ENCODE measurements at places on chromosomes 7 and 10.

DNA sequence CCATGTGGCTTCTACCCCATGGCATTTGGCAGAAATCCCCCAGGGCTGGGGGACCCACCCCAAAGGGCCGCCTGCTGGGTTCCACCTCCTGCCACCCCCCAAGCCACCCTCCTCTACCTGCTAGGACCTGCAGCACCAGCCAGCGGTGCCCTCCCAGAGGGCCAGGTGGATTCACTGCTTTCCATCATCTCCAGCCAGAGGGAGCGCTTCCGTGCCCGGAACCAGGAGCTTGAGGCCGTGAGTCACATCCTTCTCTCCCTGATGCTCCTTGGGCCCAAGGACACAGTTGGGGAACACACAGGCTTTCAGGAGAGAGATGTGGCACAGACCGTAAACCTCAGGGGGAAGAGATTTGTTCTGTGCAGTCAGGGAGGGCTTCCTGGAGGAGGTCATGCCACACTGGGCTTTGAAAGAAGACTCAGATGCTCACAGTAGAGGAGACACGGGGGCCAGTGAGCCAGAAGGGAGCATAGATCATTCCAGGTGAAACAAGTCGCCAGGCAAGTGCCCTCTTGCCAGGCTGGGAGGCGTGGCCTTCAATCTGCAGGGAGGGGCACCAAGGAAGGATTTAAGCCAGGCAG, 11.5 kb upstream of the SH2B2 start:
- DNase-seq = no peak

DNA sequence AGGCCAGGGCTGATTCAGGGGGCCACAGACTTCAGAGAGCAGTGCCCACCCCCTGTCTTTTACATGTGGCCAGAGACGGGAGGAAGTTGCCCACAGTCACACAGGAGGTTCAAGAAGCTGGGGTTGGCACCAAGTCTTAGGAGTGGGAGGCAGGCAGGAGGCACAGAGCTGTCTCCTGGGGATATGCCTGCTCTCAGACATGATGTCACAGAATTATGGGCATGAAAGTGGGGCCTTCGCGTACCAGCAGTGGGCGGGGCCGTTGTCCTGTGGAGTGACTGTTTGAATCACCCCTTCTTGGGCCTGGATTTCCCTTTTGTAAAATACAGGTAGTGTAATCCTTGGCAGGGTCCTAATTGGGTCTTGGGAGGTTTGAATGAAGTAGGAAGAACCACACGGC, 81.2 kb upstream of the PPIF start:
- no peak for DNase-seq

- DNase-seq = no peak
Measured at GRCh38 chr7:18189500-18190126, 162.0 kb upstream of the PRPS1L1 start.

DNA sequence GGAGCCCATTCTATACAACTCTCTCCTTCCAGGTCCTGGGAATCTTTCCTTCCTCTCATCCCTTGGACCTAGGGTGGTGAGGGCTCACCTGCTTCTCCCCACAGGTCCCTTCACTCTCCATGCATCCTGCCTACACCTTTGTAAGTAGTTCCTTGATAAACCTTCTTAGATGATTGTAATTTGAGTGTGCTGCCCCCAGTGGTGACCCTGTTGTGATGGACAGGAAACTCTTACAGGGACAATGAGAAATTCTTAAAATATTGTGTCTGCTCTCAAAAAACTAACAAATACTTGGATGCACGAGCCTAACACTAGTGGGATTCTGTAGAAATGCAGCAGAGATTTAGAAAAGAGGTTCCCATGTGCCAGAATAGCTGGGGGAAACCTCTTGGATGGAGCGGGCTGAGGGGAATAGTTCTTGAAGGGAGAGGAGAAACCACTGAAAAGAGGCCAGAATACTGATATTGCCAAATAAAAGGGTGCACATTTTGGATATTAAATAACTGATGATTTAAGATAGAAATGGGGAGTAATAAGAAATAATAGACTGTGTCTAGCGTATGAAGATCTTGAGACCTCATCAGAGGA, 6.7 kb upstream of the PAXIP1 start:
- no peak for DNase-seq

- DNase-seq = no peak
Measured at GRCh38 chr10:124688386-124688785, 55.8 kb downstream of the FAM53B start.

GRCh38 chr10:79311581-79312407, 35.5 kb upstream of the PPIF start:
- DNase-seq = no peak

DNA sequence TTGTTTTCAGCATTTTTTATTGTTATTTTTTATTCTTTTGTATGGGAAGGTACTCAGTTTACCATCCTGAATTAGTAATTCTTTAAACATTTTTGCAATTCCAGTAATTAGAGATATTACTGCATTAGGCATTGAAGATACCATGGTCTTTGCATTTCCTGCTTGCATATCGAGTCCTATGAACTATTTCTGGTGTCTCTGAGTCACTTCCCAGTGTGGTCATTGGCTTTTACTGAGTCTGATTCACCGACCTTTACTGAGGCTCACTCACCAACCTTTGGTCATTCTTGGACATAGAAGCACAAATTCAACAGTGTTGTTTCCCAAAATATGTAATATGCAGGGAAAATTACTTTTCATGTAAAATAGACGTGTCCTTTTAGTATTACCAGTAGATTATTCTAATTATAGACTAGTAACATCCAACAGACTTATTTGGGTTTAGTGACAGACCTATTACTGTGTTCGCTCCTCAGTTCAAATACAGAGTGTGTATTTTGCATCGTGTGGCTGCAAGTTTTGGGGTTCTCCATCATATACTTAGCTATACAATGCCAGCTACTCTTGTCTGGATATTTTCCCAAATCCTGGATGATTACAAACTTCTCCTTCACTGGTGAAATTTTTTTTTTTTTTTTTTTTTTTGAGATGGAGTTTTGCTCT, 180.7 kb upstream of the PRSS1 start:
- DNase-seq = no peak

- no peak for DNase-seq
Measured at GRCh38 chr10:114142018-114142417, 32.0 kb downstream of the CCDC186 start.

- DNase-seq = no peak
Measured at GRCh38 chr7:113368256-113368655, 249.9 kb upstream of the SMIM30 start.

- peak; percentile 64 for DNase-seq
Measured at GRCh38 chr10:79331709-79332108, 15.6 kb upstream of the PPIF start.

DNA sequence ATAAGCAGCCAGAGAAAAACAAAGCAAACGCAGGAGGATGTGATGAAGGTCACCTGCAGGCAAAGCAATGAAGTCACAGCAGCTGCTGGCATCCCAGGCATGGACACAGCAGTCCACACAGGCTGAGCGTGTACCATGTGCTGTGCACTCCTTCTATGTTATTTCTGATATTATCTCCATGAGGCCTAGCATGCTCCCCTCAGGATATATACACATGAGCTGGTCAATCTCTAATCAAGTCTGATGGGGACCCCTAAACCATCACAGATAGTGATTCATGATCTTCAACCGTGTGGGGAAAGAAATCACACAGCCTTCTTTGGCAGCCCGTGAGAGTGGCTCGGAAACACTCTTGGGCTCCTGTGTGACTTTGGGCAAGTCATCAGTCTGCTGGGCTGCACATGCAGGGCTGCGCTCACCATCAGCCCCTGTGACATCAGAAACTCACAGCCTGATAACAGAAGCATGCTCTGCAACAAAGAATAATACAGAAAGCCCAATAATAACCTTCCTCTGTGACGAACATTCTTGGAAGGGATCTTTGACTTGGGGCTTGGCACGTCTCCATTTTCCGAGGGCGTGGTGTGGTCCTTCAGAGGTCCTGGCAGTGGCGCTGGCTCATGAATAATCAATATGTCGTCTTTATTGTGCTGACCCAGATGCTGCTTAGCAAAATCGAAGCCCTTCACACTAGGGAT, 83.0 kb upstream of the ATP6V0A4 start:
- peak; percentile 35 for DNase-seq

- peak; percentile 19 for DNase-seq
Measured at GRCh38 chr7:88042157-88042556, 108.1 kb downstream of the ADAM22 start.

DNA sequence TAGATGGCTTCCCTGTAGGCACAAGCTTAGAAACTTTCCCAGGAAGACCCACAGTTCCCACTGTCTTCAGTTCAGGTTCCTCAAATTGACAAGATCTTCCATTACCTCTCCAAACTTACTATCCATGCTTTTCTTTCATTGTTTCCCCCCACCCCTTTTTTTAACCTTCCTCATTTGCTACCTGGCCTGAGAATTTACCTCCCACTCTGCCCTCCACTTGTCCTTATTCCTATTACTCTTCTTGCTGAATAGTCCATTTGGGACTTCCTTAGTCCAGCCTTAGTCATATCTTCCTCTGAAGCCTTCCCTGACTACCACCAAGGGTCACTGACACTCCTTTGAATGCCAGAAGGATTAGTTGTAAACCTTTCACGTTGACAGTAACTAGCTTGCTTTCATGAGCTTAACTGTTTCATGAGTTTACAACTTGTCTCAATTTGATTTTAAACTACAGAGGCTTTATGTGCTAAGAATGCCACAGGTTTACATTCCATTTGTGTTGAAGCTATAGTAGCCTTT, 1.2 kb upstream of the CALU start:
- no peak for DNase-seq

GRCh38 chr7:33705333-33705833, 200.0 kb upstream of the BMPER start:
- DNase-seq = no peak

- DNase-seq = no peak
Measured at GRCh38 chr7:46478046-46478445, 557.0 kb upstream of the IGFBP3 start.

GRCh38 chr10:84988011-84988410, 659.6 kb downstream of the CCSER2 start:
- DNase-seq = no peak

DNA sequence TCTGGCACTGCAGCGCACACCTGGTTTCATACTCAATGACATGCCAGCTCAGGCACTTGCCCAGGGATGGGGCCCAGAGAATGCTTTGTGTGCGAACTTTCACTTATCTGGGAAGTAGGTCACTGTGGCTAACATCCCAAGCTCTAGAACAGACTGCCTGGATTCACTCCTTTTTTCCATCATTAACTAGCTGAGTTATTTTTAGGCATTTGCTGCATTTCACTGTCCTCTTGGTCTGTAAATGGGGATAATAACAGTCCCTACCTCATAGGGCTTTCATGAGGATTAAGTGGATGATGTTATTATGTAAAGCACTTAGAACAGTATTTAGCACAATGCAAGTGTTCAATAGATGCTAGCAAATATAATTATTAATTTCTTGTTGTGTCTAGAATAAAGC, 98.7 kb upstream of the DOCK1 start:
- DNase-seq = peak; percentile 9

DNA sequence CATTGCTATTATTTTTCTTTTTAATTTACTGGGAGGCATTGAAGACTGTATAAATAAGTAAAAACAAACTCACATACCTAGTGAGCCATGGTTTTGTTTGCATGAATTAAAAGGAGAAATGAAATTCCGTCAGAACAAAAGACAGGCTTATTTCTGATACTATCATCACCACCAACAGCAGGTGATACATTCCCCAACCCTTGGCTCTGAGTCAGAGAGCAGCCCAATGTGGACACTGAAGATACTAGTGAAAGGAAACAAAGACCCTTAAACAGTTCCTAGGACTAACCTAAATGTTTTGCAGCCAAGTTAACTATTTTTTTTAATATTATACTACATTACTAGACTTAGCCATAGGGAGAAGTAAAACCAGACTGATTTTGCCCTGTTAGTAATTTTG, 31.6 kb downstream of the CHRM2 start:
- no peak for DNase-seq

DNA sequence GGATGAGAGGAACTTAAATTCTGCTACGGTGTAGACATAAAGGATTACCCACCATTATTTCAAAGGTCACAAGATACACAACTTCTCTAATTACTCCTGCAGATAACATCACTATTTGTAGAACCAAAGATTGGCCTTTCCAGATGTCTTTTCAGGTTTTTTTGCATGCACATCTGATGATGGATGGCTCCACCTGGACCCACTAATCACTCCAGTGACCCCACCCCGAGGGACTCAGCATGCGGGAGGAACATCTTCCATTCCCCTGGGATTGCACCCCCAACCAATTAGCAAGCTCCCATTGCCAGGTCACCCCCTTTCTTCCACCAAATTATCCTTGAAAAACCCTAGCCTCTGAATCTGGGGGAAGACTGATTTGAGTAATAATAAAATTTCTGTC, 608.9 kb downstream of the CNTNAP2 start:
- no peak for DNase-seq

- no peak for DNase-seq
Measured at GRCh38 chr7:25396668-25397067, 168.4 kb upstream of the NPVF start.

- peak; percentile 53 for DNase-seq
Measured at GRCh38 chr10:102814453-102814871, 22.8 kb downstream of the CYP17A1 start.

DNA sequence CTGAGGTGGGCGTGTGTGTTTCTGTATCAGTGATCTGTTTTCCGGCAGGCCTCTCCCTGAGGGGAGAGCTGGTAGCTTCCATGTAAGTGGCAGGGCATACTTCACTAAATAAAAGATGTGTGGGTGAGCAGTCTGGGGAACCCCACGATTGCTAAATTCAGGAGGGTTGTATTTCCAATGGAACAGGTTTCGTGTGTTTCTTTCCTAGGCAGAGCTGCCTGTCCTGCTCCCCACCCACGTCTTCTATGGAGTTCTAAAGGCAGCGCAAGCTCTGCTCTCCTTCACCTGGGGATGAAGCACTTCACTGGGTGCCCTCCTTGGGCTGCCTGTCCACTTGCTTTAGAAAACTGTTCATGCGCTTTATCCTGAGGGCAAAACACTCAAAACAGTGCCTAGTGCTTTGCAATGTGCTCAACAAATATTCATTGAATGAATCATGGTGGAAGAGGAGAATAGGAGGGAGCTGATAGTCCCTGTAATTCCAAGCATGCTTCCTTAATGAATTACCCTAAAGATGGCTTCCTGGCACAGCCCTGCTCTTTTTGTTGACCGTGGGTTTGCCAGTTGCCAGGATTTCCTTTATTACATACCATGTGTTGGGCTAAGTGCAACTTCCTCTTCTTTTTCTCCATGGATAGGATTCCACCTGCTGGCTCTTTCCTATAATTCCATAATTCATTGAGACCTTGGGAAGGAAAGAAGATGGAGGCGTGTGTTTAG, 50.6 kb upstream of the SRPK2 start:
- no peak for DNase-seq

GRCh38 chr10:32046151-32046550, 10.1 kb downstream of the KIF5B start:
- DNase-seq = no peak

GRCh38 chr10:24385776-24386175, 176.8 kb downstream of the KIAA1217 start:
- no peak for DNase-seq

- peak; percentile 89 for DNase-seq
Measured at GRCh38 chr10:70662362-70663220, 9.7 kb upstream of the ADAMTS14 start.

DNA sequence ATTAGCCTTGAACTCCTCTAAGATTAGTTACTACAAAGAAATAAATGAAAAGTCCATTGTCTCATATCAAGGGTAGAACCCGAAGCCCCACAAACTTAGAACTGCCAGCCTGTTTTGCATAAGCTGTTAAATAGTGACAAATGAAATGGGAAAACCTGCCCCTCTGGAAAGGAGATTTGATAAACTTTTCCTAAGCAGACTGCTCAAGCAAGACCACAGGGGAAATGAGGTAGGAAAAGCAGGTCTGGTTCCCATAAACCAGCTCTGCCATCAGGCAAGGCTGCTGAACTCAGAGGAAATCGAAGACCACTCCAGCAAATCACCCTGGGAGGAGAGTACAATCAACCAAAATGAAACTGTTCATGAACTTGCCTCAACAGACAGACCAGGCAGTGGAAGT, 181.5 kb upstream of the AOAH start:
- DNase-seq = no peak
